Activated T-cell treated with anti-CD3 and anti-CD28 coated beads, Interleukin-2, amount 50 U/mL, for 4 hours (primary cell): ENCODE measurements at places on chromosomes 4 and X. TPM values are rescaled to one million over a fixed set of nuclear protein-coding genes. Genes with fewer than 3 reads are reported as not detected.

GRCh38 chr4:36651253-36651652, 369.8 kb downstream of the DTHD1 start:
- DNase-seq: no peak

The MED14 gene
- 30.8 TPM for total RNA-seq

The F9 gene
- 0.11 TPM for total RNA-seq

DNA sequence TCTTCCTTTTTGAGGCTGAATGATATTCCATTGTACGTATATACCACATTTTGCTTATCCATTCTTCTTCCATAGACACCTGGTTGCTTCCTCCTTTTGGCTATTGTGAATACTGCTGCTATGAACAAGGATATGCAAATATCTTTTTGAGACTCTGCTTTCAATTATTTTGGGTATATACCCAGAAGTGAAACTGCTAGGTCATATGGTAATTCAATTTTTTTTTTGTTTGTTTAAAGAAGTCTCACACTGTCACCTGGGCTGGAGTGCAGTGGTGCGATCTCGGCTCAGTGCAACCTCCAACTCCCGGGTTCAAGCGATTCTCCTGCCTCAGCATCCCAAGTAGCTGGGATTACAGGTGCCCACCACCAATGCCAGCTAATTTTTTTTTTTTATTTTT, 75.3 kb downstream of the METTL14 start:
- DNase-seq: no peak

- DNase-seq: no peak
Observed at GRCh38 chr4:92658318-92658717, 354.6 kb downstream of the GRID2 start.

GRCh38 chr4:135238940-135239339, 1037.4 kb upstream of the PABPC4L start:
- no peak for DNase-seq

The ARMCX4 gene
- total RNA-seq: 2.7 TPM

- no peak for DNase-seq
Observed at GRCh38 chr4:158176108-158176507, 3.3 kb upstream of the GASK1B start.

DNA sequence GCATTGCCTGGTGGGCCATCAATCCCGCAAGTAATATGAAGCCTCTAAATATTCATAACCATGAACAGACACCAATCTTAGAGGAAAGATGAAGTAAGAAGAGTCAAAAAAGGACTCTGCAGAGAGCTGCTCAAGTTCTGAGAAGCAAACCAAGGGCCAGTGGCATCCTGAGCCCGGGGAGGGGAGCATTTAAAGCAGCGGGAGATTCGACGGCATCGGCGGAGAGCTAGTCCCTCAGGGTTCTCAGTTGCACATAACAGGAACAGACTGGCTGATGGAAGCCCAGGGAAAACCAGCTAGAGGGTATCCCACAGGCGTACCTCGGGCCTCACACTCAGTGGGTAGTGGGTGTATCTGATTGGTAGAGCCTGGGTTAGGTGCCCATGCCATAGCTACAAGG, 4.9 kb upstream of the PNMA6E start:
- DNase-seq: no peak

- DNase-seq: no peak
Observed at GRCh38 chr4:6236816-6237390, 32.7 kb upstream of the WFS1 start.

DNA sequence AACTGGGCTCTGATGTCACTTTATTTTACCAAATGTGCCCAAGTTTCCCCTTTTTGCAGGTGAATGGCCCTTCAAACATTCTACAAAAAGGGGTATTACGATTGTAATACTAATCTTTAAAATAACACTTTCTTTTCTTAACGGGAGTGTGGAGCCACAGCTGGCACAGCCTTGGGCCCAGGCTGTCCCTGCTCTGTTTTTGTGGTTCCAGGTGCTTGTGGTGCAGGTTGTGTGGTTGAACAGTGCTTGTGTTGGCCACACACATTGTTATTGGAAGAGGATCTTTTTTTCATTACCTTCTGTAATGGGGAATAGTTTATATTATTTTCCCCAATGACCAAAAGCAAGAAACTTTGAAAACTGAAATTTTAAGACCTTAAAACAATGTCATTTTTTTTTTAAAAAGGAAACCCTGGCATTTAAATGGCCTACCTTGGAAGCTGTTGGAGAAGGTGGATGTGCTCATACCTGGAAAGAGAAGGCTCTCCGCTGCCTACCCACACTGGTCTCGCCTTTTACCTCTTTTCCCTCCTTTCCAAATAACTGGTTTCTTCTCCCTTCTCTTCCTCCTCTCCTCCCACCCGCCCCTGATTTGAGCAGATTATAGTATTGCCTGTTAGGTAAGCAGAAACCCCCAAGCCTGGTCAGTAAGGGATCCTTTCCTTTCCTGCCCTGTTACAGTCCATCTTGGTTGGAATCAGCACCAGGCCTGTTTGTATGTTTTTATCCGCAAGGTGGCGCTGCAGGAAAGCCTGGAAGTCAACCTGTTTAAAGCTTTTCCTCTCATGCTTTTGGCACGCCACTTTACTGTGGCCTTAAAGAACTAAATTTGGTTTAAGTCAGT, 28.6 kb downstream of the HADH start:
- DNase-seq: peak; percentile 86

DNA sequence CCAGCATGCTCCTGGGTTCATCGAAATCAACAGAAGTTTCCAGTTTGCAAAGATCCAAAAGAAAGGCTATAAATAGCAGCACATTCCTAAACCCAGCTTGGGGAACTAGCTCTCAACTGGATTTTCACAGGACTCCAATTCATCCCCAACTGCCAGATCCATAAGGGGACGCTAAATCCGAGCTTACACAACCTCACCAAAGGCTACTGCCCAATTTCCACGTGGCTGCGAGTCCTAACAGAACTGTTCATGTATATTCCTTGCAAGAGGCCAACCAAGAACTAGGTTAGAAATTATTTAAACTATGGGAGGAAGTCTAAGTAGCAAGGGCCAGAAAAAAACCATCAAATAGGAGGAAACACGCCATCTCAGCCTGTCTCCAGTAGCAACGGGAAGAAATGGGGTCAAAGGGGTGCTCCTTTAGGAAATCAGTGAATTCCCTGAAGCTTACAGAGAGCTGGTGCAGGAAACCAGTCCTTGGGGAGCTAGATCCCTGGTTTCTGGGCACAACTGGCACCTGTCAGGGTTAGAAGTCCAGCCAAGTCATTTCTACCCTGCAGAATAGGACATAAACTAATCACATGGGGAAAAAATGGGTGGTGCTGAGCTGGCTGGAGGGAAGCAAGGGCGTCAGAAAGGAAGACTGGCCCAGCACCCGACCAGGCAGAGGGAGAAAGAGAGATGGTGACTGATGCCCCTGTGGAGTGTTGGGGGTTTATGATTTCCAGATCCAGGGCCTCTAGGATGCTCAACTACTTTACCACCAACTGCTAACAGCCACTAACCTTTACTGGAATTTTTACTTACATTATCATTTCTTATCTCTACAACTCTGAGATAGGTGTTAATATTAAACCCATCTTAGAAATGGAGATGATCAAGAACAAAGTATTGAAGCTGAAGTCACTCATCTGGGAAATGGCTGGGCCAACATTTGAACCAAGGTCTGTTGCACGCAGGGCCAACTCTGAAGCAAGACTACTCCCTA, 20.5 kb downstream of the RELL1 start:
- DNase-seq: no peak

DNA sequence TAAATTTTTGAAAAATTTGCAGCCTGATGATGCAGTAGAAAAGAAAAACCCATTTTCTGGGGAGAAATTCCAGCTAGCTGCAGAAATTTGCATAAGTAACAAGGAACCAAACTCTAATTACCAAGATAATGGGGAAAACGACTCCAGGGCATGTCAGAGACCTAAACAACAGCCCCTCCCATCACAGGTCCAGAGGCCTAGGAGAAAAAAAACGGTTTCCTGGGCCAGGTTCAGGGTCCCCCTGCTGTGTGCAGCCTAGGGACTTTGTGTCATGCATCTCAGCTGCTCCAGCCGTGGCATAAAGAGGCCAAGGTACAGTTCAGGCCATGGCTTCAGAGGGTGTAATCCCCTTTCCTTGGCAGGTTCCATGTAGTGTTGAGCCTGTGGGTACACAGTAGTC, 733.7 kb upstream of the CT83 start:
- no peak for DNase-seq

The OTC gene
- not detected for total RNA-seq

The ZFYVE28 gene
- 7.1 TPM for total RNA-seq

GRCh38 chr4:81684352-81684751, 212.6 kb upstream of the RASGEF1B start:
- no peak for DNase-seq

- no peak for DNase-seq
Observed at GRCh38 chrX:10329984-10330383, 173.2 kb downstream of the CLCN4 start.

The CXorf49 gene
- not detected for total RNA-seq
